NCI-H2081 (cell line): ENCODE measurements at places on chromosomes 6 and 20.

DNA sequence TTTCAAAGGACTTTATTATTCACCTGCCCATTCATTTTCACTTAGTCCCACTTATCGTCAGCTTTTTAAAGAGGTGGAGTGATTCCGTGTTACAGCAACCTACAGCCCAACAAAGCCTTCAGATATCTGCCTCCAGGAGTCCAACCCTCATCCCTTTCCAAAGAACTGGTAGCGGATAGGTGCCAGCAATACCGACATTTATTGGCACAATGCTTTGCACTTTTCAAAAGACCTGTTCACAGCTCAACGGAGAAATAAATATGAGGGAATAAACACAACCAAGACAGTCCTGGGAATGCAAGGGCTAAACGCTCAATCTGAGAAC is 819 bp upstream of the MTRF1L start:
- DNase-seq: no peak

DNA sequence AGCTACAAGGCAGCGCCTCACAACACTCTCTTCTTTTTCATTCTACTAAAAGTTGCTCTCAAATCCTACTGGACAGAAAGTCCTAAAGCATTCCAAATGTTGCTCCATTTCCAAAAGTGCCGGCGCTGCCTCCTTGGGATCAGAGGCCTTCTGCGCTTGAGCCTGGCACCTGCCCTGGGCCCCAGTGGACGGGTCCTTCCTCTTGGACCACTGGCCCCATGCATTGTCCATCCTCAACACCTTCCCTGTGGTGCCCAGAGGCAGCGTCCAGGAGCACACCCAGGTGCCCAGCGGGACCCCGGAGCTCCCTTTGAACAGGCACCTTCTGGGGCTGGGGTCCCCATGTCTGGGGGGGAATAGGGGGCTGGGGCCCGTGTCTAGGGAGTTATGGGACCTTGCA is 205.2 kb downstream of the ERMARD start:
- DNase-seq: no peak

- peak; percentile 3 for DNase-seq
Measured at GRCh38 chr6:137315081-137315480, 95.9 kb upstream of the IFNGR1 start.

DNA sequence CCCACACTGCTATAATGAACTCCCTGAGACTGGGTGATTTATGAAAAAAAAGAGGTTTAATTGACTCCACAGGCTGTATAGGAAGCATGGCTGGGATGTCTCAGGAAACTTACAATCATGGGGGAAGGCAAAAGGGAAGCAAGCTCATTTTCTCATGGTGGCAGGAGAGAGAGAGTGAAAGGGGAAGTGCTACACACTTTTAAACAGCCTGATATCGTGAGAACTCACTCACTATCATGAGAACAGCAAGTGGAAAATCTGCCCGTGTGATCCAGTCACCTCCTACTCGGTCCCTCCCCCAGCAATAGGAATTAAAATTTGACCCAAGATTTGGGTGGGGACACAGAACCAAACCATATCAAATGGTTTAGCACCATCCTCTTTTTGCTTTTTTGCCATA is 116.6 kb upstream of the CEP162 start:
- DNase-seq: no peak

DNA sequence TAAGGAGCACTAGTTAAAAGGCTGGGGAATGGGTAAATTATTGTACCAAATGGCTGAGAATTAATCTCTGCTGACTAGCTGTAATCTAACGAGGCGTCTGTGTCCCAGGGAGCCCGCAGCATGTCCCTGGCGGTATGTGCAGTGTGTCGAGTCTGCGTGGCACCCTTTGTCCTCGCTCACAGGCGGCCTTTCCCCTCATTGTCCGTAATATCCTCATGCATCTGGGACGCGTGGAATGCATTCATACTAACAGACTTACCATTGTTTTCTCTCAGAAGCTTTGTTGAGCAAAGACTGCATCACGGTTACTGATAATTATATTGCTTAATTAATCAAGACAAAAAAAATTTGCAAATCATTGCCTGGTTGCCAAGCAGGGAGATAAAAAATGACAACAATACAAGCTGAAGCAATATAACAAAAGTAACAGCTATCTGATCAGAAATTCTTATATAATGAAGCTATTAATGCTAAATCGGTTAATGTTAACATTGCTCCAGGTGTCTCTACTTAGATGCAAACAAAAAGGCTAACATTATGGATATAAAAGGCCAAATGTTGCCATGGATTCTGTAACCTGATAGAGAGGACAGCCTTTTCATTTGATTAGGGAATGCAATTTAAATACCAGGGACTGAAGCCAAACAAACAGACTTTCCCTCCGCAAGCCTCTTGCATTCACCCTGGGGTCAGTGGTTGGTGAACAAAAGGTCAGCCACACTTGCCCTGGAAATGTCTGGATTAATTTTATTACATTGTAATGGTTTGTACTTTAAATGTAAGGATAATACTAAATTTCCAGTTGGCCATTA is 124.8 kb downstream of the INSM1 start:
- DNase-seq: peak; percentile 94

DNA sequence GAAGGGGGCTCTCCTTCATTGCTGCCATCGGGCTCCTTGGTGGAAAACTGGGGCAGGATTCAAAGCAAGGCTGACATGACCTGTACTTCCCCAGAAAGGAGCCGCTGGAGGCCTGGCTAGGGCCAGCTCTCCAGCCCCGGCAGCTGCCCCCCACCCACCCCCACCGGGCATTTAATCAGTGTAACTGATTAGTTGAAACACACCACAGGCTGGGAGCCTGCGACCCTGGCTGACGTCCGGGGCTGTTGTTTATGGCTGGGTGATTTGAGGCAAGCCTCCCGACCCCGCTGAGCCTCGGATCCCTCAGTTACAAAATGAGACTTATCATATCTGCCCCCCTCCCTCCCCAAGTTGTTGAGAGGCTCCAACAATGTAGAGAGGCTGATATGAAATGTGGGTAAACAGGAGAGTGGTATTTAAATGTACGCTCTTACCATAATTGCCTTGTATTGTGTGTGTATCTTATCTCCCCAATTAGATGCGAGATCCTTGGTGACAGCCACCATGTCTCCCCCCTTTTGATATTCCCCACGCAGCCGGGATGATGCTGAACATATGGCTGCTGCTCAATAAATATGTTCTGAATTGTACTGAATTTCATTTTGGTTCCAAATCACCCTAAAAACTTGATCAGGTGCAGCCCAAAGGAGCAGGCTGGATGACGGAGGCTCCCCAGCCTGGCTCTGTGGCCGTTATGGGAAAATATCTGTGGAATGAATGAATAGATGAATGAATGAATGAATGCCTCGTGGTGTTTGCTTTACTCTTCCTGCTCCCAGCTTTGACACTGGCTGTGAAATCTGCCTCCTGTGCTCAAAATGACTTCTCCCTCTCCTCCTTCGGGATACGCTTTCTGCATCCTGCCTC is 31.8 kb upstream of the APCDD1L start:
- DNase-seq: no peak

- no peak for DNase-seq
Measured at GRCh38 chr6:157879034-157879872, 56.2 kb downstream of the SNX9 start.

DNA sequence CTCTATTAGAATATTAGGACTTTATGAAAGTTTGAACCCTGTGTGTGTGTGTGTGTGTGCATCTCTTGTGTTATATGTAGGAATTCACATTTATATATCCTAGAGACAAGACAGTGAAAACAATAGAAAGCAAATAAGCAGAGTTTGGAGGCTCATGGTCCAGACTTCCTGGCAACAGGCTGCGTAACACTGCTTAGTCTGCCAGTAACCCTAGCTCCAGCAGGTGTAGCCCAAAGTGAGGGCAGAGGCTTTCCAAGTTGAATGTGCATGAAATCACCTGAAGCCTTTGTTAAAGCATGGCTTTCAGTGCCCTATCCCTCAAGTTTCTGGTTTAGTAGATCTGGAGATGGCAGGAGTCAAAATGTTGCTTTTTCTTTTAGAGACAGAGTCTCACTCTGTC is 569.9 kb downstream of the KIF16B start:
- no peak for DNase-seq

- peak; percentile 30 for DNase-seq
Measured at GRCh38 chr6:48073976-48074767, 36.8 kb downstream of the PTCHD4 start.

- DNase-seq: peak; percentile 4
Measured at GRCh38 chr6:132768051-132768517, 10.4 kb upstream of the VNN2 start.

GRCh38 chr20:2312876-2313275 is 17.1 kb downstream of the TGM3 start:
- no peak for DNase-seq

- DNase-seq: no peak
Measured at GRCh38 chr20:1657556-1658334, at the start of gene SIRPG. SIRPG (minus strand) TSS chr20:1657779; CDS start chr20:1657714, 65 bp downstream.

DNA sequence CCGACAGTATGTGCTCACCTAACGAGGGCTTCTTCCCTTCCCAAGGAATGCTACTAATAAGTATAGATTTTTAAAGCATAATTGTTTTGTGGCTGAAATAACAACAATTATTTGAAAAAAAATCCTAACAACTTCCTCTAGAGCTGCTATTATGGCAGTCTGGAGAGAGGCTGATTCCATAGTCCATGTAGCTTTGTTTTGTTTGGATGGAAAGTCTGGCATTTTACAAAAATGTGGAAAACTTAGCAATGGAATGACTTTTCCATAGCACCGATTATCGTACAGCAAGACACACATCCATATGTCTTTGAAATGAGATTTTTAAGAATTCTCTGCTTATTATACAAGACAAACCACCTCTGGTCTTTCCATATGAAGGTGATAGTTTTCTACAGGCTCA is 252.4 kb upstream of the TAB2 start:
- DNase-seq: no peak

DNA sequence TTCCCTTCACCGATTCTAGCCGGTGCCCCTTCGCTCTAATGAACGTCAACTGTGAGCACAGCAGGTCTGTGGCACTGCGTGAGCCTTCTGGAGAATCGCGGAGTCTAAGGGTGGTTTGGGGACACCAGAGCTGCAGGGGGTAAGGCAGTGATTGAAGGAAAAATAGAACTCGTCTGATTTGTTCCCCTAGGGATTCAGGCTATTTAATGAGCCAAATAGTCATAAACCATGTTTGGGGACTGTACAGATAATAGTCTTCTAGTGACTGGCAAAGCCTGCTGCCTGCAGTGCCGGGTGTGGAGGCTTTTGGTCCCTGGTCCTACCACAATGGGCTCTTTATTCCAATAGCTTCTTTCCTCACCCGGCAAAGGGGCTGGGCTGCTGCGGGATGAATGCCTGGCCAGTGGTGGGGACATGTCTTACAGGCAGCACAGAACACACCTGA is 11.1 kb upstream of the NTSR1 start:
- no peak for DNase-seq

DNA sequence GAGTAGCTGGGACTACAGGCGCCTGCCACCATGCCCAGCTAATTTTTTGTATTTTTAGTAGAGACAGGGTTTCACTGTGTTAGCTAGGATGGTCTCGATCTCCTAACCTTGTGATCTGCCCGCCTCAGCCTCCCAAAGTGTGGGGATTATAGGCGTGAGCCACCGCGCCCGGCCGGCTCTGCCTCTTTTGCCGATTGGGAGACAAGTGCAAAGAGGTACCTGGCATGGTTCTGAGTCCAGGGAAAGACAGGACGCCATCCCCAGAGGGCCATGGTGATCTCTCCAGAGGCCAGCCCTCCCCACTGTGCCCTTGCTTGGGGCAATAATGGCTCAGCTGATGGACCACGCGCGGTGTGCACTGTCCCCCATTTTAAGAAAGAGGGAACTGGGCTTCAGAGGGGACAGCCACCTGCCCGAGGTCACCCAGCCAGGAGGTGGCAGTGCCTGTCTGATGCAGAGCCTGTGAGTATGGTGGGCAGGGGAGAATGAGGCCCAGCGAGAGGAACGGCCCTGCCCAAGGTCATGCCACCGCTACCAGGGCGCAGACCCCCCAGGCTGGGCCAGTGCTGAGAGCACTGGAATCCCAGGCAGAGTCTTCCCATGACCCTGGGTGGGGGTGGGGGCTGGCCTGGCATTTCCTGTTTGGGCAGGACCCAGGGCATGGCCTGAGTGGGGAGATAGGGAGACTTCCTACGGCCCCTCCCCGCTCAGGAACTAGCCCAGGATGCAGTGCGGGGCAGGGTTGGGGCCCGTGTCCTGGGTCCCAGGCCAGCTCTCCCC is 61.0 kb downstream of the SNAI1 start:
- no peak for DNase-seq

DNA sequence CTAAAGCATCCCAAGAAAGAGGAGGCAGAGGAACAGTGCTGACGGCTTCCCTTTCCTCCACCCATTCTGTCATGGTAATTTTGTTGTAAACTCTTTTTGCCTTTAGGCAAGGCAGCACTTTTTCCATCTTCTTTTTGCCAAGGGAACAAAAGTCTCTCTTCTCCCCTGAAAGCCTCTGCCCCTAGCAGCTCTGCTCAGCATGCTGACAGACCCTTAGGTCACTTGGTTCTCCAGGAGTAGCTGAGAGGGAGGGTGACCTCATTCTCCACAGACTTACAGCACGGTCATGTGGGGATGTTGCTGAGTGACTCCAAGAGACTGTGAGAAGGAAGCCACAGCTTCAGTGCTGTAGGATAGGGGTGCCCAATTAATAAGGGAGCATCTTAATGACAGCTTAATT is 81.1 kb upstream of the RALGAPA2 start:
- no peak for DNase-seq

GRCh38 chr6:49713346-49713745 is at the start of gene CRISP2:
CRISP2 (minus strand) TSS chr6:49713543; CDS start chr6:49709196, 4,347 bp downstream.
- DNase-seq: no peak

GRCh38 chr6:108117427-108118358 is 43.2 kb upstream of the OSTM1 start:
- DNase-seq: no peak

GRCh38 chr20:40797425-40797824 is 108.4 kb upstream of the MAFB start:
- no peak for DNase-seq

DNA sequence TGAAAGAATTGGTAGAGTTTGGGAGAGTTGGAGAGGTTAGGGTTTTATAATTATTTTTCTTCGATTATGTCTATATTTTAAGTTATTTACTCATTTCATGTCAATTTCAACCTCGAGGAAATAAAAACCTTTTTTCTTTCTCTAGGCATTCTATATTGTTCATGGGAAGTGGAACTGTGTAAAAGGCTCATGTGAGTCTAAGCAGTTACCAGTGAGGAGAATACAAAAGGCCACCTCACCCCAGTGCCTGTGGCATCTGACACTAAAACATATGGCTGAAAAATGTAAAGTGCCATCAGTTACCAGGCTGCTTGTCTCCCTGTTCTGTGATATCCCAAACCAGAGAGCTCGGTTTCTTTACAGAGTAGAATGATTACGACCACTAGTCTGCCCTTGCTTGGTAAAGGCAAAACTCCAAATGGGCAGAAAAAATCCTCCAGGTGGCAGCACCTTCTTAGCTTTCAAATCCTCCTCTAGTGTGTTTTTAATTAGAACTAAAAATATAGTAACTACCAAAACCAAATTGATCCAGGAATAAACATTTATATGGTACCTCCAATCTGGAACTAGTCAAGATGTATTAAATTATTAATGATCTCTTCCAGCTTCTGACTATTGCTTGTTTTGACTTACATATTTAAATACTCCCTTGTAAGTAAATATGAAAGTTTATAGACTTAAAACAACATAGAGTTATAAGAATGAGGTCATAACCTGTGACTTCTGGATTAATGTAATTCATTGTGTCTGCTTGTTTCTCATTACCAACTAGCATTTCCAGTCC is 122.6 kb upstream of the MCHR2 start:
- peak; percentile 59 for DNase-seq

GRCh38 chr6:143301188-143301587 is 149.3 kb downstream of the ADAT2 start:
- no peak for DNase-seq
